Right hindlimb (tissue), 1 donor: ENCODE measurements at places on chromosomes 1 and 21.

- DNase-seq, result no peak
Observed at GRCh38 chr1:228039006-228039903, 32.5 kb downstream of the WNT3A start.

DNA sequence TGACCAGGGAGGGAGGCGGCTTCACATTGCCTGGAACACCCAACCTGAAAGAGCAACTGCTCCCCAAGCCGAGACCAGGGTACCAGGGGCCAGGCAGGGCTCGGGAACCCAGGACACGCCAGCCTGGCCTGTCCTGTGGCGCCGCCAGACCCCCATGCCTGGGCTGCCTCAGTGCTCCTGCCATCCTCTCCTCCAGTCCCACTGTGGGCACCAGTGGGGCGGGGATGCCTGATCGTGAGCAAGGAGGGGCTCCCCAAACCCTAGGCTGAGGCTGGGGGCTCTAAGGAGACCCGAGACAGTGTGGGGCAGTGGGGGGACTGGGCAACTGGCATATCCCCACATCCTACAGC, 45.1 kb downstream of the WNT9A start:
- no peak for DNase-seq

- DNase-seq, result no peak
Observed at GRCh38 chr1:86616871-86617270, 70.0 kb downstream of the CLCA4 start.

DNA sequence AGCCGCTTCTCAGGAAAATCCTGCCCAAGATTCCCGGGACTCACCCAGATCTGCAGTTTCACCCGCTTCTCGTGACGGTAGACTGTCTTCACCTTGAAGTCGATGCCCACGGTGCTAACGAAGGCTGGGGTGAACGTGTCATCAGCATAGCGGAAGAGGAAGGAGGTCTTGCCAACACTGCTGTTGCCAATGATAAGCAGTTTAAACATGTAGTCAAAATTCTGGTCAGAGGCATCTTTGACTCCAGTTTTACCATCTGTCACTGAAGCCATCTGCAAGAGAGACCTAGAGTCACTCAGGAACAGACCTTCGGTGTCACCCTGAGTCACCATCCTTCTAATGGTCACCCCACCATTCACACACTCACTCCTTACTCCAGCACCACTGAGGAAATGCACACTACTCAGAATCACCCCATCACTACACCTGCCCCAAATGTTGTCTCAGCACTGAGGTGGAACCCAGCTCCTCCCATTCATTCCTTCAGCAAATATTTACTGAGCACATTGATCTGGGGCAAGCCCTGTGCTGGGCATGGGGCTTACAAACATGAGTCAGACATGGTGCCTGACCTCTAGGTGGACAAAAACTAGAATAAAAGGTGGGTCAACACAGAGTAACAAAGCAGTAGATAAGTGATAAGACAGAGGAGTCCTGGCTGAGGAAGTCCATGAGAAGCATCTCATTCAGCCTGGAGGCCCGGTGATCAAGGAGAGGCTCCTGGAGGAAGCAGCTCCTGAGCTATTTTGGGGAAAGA, 13.5 kb downstream of the RAB3B start:
- no peak for DNase-seq

DNA sequence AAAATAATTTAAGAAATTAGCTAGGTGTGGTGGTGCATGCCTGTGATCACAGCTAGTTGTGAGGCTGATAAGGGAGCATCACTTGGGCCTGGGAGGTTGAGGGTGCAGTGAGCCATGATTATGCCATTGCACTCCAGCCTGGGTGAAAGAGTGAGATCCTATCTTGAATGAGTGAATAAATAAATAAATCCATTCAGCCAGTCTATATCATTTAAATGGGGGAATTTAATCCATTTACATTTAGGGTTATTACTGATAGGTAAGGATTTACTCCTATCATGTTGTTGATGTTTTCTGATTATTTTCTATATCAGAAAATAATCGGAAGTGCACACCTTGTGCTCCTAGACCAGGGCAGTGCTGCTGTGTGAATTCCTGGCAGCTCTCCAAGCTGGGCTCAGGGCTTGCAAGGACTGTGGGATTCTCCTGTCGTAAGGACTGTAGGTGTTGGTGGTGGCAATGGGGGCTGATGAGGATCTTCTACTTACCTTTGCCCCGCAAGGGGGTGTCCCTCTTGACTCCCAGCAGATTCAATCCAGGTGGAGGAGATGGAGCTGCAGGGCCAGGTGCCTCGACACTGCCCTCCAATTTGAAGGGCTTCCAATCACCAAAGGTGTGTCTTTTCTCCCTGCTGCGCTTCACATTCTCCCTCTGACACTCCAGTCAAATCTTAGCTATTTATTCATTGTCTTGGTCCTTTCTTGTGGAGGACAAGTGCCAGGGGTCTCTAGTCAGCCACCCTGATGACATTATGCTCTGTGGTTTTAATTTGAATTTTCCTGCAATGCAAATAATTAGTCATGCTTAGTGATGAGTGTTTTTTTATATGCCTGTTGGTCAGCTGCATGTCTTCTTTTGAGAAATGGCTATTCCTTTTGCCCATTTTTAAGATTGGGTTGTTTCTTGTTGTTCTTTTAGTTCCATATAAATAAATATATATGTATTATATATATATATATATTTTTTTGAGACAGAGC, 14.1 kb upstream of the TRAPPC10 start:
- DNase-seq, result no peak

DNA sequence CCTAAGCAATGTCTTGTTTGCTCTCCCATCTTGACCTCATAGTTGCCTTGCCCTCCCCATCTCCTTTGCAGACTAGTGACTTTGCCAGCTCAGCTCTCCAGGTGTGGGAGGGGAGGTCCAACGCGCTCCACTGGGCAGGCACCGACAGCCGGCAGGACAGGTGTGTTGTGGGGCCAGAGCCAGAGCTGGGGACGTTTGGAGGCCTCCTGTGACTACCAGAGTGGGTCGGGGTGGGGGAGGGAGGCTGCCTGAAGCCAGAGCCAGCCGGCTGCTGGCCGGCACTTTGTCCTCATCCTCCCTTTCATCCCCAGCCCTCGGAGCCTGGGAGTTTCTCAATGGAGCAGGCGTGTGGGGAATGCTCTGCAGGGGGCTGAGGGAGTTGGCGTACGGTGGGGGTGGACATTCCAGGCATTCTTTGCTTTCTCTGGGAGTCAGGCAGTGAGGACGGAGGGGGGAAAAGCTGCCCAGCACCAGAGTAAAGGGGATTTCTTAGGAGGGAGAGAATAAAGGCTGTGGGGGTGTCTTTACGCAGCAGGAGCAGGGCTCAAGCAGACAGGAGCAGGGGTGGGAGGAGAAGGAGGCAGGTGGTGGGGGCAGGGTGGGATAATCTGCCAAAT, 20.2 kb downstream of the NUAK2 start:
- DNase-seq, result peak; percentile 62

- DNase-seq, result no peak
Observed at GRCh38 chr1:94107141-94107540, 13.8 kb downstream of the ABCA4 start.

DNA sequence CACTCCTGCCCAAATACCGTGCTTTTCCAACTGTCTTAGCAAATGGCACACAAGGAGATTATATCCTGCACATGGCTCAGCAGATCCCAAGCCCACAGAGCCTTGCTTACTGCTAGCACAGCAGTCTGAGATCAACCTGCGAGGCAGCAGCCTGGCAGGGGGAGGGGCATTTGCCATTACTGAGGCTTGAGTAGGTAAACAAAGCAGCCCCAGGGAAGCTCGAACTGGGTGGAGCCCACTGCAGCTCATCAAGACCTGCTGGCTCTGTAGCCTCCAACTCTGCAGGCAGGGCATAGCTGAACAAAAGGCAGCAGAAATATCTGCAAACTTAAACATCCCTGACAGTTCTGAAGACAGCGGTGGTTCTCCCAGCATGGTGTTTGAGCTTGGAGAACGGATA, 70.1 kb upstream of the PTBP2 start:
- no peak for DNase-seq

DNA sequence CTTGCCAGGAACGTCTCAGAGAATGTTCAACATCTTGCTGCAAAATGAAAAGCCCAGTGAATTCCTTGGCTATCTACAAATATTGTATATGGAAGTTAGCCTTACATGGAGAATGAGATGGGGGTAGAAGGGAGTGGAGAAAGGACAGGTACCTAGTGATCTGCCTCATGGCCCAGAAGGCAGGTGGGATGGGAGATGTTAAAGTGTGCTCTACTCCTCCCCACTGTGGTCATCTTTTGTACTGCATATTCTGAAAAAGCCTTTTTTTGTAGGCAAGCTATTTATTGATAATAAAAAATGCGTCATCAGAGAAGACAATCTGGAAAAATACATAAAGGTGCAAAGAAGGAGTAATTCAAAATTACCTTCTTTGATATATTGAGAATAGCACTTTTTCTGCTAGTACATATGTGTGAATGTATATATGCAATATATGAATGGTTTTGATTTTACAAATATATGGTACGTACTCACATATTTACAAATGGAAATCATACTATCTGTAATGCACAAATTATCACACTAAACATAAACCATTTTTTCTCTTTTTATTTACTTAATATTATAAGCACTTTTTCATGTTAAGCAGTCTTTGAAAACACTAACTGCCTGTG, 19.1 kb upstream of the SLC5A9 start:
- DNase-seq, result no peak

DNA sequence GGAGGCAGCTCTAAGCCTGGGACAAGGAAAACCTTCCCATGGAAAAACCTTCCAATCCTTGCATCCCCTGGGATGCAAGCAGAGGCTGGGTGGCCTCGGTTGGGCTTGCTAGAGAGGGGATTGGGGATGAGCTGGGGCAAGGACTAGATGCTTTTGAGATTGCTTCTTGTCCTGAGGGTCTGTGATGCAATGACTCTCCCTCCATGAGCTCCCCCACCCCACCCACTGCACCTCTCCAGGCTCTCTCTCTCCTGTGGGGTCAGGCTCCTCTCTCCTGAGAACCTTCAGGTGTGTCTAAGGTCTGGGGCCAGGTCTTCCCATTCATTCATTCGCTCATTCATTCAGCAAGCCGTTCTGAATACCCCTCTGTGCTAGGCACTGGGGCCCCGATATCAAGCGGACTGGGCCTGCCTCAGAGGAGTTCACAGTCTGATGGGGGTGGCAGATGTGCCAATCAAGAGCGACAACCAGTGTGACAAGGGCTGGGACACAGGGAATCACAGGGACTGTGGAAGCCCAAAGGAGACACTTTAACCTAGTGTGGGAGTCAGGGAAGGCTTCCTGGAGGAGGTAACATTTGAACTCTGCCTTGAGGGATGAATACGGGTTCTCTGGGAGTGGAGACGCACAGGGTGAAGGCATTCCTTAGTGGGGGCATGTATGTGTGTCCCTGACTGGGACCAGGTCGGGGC, 6.5 kb downstream of the LDLRAD1 start:
- no peak for DNase-seq

DNA sequence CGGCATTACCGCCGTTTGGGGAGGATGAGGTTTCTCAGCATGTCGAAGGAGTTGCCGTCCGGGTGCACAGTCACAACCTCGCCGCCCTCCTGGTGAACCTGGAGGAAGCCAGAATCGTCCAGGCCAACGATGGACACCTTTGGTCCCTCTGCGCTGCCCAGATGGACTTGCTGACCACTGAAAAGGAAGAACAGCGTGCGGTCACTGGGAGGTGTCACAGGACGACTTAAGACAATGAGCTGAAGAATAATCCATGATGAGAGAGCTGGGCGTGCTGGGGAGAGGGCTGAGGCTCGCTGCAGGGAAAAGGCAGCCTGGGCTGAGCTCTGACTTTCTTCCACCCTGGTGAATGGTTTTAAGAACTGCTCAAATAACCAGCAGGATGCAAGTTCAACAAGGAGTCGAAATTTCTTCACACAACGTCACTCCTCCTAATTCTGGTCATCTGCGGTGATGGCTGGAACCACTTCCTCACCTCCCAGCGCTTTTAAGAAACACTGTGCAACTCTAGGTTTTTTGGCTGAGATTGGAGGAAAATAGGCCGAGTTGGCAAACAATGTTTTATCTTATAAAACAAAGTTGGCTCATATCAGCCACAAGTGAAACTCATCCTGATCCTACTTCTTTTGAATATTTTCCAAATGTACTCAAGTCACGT, 55.5 kb downstream of the SIM2 start:
- no peak for DNase-seq

DNA sequence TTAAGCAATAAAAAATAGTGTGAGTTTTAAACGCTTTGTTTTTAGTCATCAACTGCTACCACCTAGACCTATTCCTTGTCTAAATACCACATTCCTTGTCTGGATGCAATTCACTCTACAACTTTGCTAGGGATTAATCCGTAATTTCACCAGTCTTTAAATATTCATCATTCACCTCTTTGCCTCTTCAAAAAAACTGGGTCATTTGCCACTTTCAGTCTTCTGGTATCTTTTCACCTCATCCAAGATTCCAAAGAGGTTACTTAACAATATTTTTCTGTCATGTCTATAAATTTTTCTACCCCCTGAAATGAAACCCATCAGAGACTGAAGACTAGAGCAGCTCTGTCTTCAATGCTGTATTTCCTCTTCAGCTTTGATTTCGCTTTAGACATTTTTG, 9.5 kb downstream of the PALMD start:
- no peak for DNase-seq

GRCh38 chr1:193185901-193186731, at the start of gene B3GALT2:
Gene B3GALT2, minus strand, starts transcription at chr1:193186613. Its CDS starts 5,051 bp downstream, at chr1:193181562.
- peak; percentile 77 for DNase-seq
